ENCODE measurements at places on chromosomes 2 and 18.

DNA sequence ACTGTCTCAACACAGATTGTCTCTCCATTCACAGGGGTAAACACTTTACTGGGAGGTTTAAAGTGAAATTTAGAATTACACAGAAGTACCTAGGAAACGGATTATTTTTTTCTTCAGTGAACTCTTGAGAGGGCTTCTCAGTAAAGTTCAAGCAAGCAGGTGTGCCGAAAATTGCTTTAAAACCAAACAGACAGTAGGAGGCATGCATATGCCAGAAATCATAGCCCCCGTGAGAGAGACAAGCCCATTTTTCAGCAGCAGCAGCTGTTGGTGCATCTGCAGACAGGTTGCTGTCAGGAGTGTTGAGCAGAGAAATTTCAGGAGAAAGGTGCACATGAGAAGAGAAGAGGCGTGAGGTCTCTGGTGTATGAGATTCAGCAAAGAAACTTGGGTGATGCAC lies 2115.5 kb upstream of the CELF4 start:
- DNase-seq = peak; percentile 14

GRCh38 chr2:191297033-191297432 lies 51.8 kb downstream of the MYO1B start:
- no peak for DNase-seq

DNA sequence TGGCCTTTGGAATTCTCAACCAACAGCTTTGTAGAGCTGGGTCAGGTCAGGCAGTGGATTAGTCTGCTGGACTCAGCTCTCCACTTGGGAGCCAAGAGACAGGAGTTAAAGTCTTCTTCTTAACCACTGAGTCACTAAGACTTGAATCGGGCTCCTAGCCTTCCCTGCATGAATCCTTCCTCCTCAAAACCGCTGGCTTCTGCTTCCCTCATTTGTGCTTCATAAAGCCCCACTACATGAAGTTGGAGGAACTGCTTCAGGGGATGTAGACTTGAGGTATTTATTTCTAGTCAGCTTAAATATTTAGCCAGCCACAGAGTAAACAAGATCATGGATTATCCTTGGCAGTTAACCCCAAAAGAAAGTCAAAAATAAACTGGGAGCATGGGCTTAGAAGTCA lies 536.3 kb upstream of the TNP1 start:
- no peak for DNase-seq

- DNase-seq = no peak
Measured at GRCh38 chr2:25000036-25000435, 28.3 kb upstream of the DNAJC27 start.

GRCh38 chr2:157004789-157005188 lies 252.7 kb upstream of the GALNT5 start:
- no peak for DNase-seq

GRCh38 chr2:98704499-98705332 lies 26.2 kb downstream of the MGAT4A start:
- DNase-seq = no peak

DNA sequence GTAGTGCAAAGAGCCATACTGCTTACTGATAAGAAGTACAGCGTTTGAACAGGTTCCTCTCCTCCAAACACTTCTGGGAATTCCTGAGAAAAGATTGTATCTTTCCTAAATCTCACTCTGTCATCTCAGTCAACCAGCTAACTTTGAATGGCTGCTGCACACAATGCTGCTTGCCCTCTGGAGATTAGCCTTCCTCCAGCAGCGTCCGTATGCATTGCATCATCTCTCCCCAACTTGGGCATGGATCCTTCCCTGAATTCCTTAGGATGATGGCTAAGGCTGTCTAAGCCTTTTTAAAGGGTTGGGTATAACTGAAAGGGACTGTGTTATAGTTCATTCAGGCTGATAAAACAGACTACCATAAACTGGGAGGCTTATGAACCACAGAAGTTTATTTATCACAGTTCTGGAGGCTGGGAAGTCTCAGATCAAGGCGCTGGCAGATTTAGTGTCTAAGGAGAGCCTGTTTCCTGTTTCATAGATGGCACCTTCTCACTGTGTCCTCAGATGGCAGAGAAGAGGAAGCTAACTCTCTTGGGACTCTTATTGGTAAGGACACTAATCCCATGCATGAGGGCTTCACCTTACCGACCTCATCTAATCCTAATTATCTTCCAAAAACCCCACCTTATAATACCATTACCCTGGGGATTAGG lies 105.3 kb downstream of the PAX3 start:
- no peak for DNase-seq

GRCh38 chr2:163800951-163801381 lies 65.2 kb upstream of the FIGN start:
- peak; percentile 83 for DNase-seq

DNA sequence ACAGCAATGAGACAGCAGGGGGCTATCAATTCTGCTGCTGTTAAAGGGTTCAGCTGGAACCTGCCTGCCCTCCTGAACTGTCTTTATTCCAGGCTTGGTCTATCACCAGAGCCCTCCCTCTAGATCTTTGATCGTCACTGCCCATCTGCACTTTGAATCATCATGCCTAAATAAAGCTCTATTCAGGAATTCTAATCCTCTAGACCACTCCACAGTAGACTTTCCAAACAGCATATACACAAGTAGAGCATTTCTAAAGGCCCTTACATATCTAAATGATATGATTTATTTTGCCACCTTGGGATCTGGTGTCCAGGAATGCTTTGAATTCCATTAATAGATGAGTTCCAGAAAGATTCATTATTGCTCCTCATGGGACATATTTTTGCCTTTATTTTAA lies 542.1 kb upstream of the SYT4 start:
- DNase-seq = no peak

- peak; percentile 17 for DNase-seq
Measured at GRCh38 chr2:224646242-224646846, 61.2 kb upstream of the CUL3 start.

DNA sequence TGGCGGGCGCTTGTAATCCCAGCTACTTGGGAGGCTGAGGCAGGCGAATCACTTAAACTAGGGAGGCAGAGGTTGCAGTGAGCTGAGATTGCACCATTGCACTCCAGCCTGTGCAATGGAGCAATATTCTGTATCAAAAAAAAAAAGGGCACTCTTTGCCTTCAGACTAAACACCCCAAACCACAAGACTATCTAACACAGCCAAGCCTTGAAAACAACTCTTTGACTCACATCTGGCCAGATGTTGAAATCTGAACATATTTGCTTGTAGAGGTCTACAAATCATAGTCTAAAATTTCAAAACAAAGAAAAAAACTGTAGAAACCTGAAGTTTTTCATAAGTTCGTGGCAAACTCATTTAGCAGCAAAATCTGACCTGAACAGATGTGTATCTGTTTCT lies 94.9 kb downstream of the FAM161A start:
- no peak for DNase-seq
